ENCODE measurements at places on chromosomes 13 and 19.
A peak's percentile ranks its signal among the peaks of the same experiment; 100 is the strongest.

DNA sequence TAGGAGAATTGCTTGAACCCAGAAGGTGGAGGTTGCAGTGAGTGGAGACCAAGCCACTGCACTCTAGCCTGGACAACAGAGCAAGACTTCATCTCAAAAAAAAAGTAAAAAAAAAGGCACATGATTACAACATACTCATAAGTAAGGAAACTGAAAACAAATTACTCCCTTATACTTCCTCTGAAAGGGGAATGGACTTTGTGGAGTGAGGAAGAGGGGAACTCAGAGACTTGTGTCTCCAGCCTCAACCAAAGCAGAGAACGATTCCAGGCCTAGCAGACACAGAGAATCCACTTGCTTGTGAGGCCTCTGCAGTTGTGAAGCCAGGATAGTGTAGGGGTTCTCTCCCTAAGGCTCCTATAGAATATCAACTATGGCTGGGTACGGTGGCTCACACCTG is 4.3 kb upstream of the LATS2 start:
- DNase-seq: no peak

DNA sequence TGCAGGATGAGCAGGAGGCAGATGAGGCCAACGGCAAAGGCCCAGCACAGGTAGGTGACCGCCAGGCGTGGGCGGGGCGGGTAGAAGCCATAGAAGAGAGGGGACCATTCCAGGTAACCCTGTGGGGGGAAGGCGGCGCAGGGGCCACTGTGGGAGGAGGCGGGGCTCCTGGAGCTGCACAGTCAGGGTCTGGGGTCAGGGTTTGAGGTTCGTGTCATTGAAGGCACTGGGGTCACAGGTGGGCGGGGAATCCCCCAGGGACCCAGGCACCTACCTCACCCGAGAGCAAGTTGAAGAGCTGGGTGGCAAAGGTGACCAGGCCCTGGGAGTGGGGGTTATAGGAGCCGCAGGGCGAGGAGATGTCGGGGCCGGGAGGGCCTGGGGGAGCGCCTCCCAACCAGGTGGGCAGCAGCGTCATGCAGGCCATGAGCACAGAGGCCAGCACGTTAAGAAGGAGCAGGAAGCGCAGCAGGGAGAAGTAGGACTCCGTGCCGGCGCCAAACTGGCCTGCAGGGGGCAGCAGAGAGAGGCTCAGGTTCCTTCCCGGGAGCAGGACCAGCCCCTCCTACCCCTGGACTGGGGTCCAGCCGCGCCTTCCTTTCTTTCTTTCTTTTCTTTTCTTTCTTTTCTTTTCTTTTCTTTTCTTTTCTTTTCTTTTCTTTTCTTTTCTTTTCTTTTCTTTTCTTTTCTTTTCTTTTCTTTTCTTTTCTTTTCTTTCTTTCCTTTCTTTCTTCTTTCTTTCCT is 4.6 kb downstream of the TMC4 start:
- peak; percentile 99 for DNase-seq

DNA sequence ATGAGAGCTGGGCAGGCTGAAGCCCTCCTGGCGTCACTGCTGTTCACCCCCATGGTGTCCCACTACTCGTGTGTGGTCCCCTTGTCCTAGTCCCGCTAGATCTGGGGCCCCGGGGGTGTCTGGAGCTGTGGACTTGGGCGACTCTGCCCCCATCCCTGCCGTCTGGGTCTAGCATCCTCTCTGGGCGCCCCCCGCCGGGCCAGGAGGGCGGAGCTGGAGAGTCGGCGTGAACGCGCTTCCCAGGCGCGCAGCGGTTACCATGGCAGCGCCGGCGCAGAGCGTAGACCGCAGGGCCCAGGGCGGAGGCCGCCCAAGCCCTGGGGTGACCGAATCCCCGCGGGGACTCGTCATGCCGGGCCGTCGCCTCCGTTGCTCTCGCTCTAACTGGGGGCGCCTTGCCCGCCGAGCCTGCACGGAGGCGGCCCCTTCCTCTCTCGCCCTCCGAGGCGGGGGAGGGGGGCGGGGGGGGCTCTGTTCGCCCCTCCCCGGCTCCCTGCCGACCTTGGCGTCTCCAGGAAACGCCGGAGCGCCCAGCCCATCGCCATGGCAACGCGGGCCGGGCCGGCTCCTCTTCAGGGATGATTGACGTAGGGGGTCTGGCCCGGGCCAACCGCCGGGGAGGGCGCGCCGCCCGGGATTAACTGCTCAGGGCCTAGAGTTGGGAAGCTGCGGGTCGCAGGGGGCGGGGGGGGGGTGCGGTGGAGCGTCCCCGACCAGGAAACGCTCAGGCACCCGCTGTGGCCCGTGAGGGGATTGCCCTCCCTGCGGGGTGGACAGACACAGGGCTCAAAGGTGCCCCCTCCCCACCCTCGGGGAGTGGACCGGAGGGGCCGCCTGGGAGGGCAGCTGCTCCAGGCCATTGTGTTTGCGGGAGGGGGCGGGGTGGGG is 8.9 kb downstream of the ISYNA1 start:
- peak; percentile 97 for DNase-seq

DNA sequence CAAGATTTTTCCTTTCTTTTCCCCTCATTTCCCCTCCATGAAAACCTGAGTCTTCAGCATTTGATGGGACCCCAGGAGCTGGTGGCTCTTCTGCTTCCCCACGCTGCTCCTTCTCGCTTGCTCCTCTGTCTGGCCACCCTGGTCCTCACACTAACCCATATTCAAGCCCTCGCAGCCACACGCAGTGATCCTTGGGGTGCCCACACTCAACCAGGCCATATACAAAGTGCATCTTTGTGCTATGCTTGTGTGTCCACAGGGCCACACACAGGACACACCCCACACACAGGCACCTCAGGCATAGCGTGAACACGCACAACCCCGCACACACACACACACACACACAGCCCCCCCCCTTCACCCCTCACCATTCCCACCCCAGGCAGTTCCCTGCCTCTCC is 132.1 kb downstream of the URI1 start:
- no peak for DNase-seq

DNA sequence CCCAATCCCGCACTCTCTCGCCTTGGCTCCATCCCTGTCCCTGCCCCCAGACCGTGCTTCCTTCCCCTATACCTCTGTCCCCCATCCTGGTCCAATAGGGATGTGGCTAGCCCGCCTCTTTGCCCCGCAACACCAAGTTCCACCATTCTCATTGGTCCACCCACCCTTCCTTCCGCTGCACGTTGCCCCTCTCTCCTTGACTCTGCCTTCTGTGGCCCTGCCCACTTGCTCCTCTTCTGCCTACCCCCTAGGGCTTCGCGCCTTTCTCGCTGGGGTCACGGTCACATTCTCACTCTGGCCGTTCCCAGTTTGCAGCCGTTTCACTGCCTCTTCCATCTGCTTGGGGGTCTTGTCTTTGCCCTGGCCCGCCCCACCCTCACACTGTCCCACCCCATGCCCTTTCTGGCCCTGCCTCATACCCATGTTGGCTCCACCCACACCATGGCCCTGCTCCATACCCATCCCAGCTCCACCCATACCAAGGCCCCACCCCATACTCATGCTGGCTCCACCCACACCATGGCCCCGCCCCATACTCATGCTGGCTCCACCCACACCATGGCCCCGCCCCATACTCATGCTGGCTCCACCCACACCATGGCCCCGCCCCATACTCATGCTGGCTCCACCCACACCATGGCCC is 4.5 kb upstream of the ARHGAP45 start:
- peak; percentile 60 for DNase-seq

DNA sequence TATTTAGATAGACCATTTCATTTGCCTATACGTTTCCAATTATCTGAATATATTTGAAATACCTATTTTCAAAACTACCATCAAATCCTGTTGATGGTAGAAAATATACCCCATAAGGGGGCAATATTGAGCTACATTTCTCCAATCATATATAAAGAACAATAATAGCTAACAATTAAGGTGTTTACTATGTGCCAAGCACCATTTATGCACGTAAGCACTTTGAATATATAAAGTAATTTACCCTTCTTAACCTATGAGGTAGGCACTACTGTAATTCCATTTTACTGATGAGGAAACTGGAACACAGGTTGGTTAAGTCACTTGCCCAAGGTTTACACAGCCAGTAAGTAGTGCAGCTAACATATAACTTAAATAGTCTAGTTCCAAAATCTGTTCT is 79.2 kb downstream of the UBL3 start:
- DNase-seq: no peak

DNA sequence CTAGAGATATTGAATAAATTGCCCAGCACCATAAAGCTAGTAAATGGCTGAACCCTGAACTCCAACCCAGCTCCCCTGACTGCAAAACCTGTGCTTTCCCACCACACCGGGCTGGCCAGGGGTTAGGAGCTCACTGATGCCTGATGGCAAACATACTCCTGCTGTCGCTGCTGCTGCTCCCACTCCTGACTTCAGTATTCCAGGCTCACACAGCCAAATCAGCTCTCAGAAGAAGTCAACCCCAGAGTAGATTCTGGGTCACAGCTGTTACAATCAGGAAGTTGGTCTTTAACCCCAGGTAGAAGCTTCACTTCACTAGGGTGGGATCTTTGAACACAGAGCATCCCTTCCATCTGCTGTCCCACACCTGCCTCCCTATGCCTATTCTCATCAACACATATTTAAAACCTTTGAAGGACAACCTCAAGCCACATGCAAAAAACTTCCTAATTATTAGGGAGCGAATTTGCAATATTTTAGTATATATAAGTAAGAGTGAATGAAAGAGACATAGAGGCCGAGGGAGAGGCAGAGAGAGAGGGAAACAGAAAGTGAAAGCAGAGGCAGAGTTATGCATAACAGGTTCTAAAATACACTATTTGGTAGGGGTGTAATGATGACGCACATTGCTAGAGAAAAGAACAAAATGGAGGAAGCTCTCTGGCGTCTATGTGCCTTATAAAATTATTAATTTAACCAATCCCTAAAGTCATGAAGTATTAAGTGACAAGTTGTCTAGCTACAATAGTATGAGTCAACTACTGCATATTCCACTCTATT is 99.4 kb upstream of the SERP2 start:
- DNase-seq: no peak

DNA sequence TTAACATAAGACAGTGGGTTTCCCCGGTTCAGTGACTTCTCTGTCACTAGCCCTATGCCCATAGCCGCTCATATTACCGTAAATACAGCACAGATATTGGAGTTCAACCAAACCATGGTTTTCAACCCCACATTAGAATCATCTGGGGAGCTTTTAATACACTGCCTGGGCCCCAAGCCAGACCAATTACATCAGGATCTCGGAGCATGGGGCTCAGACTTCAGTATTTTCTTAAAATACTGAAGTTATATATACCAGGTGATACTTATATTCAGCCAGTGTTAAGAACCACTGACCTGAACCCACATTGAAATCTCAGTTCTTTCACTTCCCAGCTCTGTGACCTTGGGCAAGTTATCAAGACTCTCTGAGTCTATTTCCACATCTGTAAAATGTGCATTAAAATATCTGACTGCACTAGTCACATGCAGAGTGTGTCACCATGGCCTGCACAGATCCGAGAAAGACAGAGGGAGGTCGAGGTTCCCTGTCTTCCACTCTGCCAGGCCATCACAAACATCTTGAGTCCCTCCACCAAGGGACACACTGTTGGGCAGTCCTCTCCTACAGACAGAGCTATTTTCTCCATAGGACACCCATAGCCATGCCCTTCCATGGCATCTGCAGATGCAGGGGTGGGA is 32.2 kb upstream of the IPO5 start:
- no peak for DNase-seq

DNA sequence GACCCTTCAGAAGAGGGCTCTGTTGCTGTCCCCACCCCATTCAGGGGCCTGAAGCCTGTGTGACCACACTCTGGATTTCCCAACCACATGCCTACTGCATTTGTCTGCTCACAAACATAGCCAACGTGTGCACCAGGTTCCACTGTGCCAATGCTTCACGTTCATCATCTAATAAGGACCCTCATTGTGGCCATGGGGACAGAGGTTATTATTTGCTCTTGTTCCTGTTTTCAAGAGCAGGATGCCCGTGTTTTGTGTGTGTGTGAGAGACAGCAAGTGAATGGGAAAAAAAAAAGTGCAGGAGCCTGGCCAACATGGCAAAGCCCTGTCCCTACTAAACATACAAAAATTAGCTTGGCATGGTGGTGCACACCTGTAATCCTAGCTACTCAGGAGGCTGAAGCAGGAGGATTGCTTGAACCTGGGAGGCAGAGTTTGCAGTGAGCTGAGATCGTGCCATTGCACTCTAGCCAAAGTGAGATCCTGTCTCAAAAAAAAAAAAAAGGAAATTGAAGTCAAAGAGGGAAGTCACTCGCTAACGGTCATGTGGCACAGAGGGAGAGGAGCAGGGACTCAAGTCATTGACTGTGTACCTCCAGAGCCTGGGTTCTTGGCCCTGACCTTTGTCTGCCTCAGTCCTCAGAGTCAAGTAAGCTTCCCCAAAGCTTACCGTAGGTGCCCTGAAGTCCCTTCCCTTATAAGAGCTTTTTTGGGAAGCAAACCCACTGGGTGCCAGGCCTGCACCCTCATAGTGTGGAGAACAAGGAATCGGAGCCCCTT is 6.9 kb downstream of the B3GNT8 start:
- DNase-seq: no peak
